ENCODE measurements at places on chromosomes 4 and X. TPM values are rescaled to one million over a fixed set of nuclear protein-coding genes. Genes with fewer than 3 reads are reported as not detected.

The VCX3A gene
- not detected for total RNA-seq

The CENPVL2 gene
- total RNA-seq = not detected

The KCTD8 gene
- 0.13 TPM for total RNA-seq

The DMD gene
- 1.8 TPM for total RNA-seq

The REPS2 gene
- total RNA-seq = 6.1 TPM

The TMEM255A gene
- total RNA-seq = not detected

The ELF4 gene
- 14.3 TPM for total RNA-seq

The FRAS1 gene
- 0.38 TPM for total RNA-seq

The FUNDC2 gene
- 39.8 TPM for total RNA-seq

The PRKG2 gene
- total RNA-seq = not detected

The WAS gene
- total RNA-seq = not detected

The SFRP2 gene
- not detected for total RNA-seq

Measured in dermis microvascular lymphatic vessel endothelial cell (primary cell).